ENCODE measurements at places on chromosomes 16 and 17.
A peak's percentile ranks its signal among the peaks of the same experiment; 100 is the strongest.

GRCh38 chr17:59154292-59154720 lies 680 bp downstream of the SKA2 start:
- peak; percentile 44 for DNase-seq

DNA sequence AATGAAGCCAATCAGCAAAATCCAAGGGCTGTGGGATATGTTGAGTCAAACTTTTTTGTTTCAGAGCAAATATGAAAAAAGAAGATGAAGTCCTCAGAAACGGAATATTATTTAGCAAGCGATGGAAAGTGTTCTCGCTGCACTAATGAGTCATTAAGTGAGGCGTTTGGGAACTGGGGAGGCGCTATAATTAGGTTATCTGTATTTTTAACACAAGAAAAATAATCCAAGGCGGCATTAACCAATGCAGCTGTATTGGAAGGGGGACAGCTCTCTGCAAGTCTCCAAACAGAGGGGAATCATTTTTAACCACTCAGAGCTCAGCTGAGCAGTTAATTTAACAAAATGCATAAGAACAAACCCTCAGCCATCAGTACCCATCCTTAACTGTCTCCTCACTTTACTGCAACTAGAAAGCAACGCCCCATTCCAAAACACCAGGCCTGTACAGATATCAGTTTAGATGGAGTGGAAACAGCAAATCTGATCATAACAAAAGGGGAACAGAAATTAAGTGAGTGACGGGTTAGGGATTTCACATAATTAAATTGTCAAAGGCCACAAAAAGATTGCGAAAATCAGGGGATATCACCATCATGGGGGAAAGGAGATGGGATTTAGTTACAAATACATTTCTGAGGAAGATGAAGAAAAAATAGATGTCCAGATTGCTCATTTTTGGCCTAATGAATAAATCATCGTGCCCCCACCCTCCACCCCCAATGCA lies 211.0 kb upstream of the TOX3 start:
- no peak for DNase-seq

DNA sequence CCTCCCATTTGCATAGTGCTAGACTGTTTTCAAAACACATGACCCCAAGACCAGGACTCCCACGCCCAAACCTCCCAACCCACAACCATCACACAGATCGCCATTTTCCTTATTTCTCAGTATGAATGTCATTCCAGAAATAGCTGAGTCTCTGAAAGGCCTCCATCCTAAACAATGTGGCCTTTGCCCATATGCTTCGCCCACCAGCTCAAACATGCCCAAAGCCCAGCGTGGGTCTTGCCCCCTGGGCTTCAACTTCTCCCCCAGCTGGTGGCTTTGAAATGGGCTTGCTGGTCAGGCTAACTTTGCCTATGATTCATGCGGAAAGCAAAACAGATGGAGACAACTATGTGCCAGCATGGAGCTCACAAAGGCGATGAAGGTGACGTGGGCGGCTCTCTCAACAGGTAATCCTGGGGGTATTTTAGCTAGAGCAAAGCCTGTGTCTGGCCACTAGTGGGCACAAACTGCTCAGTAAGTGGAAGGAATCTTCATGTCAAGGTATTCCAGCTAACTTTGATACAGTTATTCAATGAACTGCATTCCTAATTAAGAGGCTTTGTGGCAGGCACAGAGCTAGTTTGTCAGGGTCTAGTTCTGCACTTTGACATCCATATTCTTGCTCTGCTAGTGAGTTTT lies 17.1 kb downstream of the PMP22 start:
- no peak for DNase-seq

GRCh38 chr17:72423718-72424117 lies 302.9 kb downstream of the SOX9 start:
- DNase-seq, result no peak

DNA sequence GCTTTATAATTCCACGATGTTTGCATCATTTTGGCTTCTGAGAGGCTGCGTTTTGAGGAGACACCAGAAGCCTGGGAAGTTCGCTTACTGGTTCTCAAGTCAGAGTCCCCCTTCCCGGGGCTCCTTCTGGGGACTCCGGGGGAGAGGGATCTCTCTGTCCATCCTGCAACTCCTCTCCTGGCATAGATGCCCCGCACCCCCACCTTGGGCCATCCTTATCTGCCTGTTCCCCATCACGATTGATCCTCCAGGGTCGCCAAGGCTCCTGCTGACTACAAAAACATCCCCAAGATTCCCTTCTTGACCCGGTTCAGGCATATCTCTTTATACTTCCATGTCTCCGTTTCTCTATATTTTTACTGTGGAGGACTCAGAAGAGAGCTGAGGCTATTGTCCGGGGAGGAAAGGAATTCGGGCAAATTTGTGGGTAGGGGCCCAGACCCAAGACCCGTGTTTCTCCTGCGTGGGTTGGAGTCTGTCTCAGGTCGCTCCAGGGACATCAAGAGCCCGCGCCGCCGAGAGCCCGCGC lies 18.4 kb upstream of the HOXB13 start:
- no peak for DNase-seq

GRCh38 chr17:65261682-65262636 lies 124.8 kb downstream of the RGS9 start:
- no peak for DNase-seq

DNA sequence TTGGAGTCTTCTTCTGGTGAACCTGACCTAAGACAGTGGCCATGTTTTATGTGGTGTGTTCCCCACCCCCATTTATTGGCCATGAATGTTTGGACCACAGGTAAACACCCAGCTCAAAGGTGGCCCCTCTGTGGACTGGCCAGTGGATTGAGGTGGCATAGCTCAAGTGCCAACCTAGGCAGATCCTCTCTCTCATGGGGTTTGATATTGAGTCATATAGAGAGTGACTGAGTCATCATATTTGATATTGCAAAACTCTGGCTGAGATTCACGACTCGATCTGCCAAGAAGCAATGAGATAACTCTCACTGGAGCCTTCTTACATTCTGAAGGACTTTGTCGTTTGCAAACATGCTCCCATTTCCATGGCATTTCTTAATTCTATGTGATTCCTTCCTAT lies 10.5 kb upstream of the TEKT3 start:
- no peak for DNase-seq

GRCh38 chr17:40188694-40189093 lies 11.4 kb downstream of the RAPGEFL1 start:
- DNase-seq, result no peak

- DNase-seq, result no peak
Measured at GRCh38 chr16:11389631-11390565, 44.6 kb downstream of the RMI2 start.

DNA sequence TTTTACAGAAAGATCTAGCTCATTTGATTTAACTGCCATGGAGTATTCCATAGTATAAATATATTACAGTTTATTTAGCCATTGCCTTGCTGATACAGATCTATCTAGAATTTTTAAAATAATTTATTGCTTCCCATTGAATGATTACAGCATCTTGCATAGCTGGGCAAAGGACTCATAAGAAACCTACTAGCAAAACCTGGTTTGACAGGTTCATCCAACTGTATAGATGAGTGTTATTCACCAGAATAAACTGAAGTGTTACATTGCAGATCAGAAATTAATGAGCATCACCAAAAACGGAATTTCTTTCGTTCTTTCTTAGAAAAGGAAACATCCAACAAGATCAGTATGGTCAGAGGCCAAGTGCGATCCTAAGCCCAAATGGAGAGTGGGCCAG lies 202.2 kb upstream of the CACNG5 start:
- DNase-seq, result no peak

DNA sequence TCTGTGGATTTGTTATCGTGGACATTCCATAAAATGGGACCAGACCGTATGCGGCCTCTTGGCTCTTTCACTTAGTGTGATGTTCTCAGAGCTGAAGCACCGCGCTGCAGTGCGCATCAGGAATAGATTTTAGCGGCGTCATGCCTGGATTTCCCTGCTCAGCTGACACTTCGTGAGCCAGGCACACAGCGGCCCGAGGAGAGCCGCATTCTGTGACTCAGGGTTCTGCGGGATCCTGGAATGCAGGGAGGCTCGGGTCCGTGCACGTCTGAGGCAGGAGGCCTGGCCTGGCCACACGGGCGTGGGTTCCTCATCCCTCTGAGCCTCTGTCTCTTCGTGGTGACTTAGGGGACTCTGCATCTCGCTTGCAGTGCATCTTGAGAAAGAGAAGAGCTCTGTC lies 13.4 kb downstream of the CBFA2T3 start:
- DNase-seq, result no peak

DNA sequence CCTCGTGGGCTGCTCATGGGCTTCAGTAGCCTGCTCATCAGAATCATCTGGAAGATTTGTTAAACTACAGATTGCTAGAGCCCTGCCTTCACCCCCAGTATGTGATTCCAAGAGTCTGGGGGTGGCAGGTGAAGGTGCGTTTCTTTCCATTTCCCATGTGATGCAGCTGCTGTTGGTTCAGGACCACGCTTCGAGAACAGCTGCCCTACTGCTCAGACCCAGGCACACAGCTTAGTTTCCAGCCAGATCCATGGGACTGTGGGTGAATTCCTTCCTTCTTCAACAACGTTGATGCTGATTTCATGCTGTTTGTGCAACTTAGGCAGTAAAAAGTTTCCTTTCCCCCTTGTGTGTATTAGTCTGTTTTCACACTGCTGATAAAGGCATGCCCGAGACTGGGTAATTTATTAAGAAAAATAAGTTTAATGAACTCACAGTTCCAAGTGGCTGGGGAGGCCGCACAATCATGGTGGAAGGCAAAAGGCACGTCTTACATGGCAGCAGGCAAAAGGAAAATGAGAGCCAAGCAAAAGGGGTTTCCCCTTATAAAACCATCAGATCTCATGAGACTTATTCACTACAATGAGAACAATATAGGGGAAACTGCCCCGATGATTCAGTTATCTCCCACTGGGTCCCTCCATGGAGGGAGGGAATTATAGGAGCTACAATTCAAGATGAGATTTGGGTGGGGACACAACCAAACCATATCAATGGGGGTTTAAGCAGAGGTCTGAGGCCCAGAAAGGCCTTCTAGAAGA lies 159.2 kb downstream of the XYLT1 start:
- no peak for DNase-seq

- no peak for DNase-seq
Measured at GRCh38 chr16:6020162-6020985, 922.8 kb upstream of the EEF2KMT start.

- DNase-seq, result no peak
Measured at GRCh38 chr16:30079480-30079879, 3.7 kb downstream of the PPP4C start.

GRCh38 chr16:82859662-82860061 lies 232.9 kb downstream of the CDH13 start:
- no peak for DNase-seq

- no peak for DNase-seq
Measured at GRCh38 chr16:31513126-31513525, 4.9 kb upstream of the RUSF1 start.

DNA sequence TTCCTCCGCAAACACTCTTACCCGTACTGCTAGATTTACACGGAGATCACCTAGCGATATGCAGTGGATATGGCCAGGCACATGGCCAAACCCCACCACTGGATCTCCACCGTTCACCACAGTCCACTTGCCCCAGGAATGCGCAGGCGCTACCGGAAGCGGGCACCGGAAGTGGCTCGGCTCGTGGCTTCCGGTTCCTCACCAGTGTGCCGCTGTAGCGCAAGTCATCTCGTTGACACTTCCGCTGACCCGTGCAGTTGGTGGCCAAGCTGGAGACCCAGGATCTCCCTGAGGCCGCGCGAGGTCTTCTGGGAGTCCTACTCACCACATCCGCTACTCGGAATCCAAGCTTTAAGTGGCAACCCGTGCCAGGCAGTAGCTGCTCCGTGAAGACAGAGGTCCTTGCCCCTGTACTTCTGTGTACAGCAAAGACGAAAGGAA lies 11.5 kb downstream of the ZNF597 start:
- DNase-seq, result peak; percentile 67

DNA sequence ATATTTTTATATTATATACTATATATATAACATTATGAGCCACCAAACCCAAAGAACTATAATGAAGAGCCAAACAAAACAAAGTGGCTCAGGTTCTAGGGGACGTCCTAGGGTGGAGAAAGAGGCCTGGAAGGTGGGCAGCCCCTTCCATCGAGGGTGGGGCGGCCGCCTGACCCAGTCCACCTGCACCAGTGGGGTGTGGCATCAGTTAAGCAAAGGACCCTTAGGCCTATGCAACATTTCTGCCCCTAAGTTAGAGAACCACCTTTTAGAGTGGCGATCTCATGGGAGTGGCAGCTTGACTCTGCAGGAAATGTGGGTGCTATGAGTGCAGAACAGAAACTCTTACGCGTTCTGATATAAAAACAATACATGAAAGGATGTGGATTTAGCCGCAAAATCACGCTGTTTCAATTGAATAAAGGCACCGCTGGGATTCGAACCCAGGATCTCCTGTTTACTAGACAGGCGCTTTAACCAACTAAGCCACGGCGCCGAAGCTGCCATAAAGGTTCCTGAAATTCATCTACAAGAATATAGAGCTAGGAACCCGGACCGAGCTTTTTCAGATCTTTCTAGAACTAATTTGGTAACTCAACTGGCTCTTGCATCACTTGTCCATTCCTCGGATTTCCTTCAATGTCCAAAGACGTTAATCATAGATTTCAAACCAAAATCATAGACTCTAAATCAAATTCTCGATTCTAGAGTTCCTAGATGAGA lies 15.6 kb upstream of the AURKB start:
- DNase-seq, result peak; percentile 81

DNA sequence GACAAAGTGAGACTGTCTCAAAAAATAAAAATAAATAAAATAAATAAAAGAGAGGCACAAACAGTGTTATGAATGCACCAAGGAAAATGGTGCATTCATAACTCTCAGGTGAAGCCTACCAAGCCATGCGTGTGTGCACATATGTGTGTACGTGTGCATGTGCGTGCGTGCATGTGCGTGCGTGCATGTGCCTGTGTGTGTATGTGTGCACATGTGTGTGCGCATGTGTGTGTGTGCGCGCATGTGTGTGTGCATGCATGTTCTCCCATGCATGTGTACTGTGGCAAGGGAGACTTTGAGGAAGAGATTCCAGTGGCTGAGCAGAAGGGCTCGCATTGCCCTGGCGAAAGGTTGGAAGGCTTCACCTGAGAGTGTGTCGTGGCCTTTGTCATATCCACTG lies 4.7 kb downstream of the SPN start:
- no peak for DNase-seq

DNA sequence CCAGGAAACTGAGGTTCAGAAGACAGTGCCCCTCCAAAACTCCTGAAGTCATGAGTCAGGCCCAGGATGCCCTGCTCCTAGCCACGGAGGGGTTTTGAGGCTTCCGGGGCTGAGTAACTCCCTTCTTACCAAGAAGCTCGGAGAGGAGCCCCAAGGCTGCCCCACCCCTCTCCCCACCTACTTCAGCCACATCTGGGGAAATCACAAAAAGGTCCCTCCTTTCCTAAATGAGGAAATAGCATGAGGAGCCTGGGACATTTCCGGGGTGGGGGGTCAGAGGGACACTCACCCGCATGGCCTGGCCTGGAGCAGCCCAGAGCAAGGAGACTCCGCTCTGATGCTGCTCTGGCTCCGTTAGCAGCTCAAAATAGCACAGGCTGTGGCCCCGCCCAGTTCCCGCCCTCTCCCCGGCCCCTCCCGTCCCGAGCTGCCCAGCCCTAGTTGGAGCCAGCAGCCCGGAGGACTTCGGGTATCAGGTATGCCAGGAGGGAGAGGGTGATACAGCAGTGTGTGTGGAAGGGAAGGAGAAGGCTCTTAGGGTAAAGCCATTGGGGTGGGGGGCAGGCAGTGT lies 40.1 kb downstream of the MYO18A start:
- peak; percentile 84 for DNase-seq
